ENCODE measurements at places on chromosomes 5 and 9. TPM values are rescaled to one million over a fixed set of nuclear protein-coding genes. Genes with fewer than 3 reads are reported as not detected.
A peak's percentile ranks its signal among the peaks of the same experiment; 100 is the strongest.

GRCh38 chr5:116176121-116176520 lies 91.3 kb downstream of the COMMD10 start:
- DNase-seq: no peak

The ST8SIA4 gene
- 4.9 TPM for total RNA-seq

GRCh38 chr9:130107234-130107861 lies 53.6 kb downstream of the GPR107 start:
- peak; percentile 89 for DNase-seq

GRCh38 chr5:101561018-101561417 lies 657.9 kb upstream of the ST8SIA4 start:
- no peak for DNase-seq

DNA sequence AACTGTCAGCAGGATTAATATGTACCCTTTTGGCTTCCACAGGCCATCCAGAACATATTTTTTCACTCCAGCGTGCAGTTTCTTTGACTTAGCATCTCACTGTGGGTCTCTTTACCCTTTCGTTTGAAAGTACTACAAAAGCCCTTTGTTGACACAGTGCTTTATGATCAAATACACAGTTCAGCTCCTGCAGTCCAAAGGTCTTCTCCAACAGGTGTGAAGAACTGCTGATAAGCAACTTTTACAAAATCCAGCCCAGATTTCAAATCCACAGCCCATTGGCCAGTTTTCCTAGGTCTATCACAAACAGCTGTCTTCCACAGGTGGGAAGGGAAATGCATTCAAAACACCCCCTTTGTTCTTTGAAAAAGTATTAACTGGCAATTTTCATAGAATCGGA lies 54.8 kb downstream of the MYO10 start:
- DNase-seq: no peak

The CXCL14 gene
- 11.7 TPM for total RNA-seq

The NEUROG1 gene
- total RNA-seq: not detected

- no peak for DNase-seq
Observed at GRCh38 chr5:17257705-17258273, 40.4 kb downstream of the BASP1 start.

DNA sequence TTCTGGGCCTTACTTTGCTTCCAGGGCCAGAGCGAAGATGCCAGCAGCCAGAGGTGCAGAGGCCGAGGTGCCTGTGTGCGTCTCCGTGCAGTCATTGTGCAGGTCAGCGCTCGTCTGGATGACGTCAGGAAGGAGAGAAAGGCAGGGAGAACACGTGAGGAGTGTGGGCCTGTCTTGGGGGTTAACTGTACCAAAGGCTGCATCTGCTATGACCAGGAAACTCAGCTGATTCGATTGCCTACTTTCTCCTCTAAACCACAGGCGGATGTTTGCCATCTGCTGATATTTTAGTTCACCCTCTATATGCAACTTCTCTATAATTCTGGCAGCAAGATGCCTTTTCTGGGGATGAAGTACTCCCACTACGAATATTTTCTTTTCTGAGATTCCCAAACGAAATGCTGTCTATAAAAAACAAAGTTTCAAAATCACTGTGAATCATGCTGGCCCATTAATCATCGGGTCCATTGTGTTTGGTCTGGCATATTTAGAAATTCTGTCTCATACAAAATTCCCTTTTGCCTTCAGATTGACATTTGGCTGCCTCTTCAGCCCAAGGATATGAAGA lies 24.8 kb downstream of the PCSK1 start:
- no peak for DNase-seq

- no peak for DNase-seq
Observed at GRCh38 chr9:26833792-26834191, 58.8 kb downstream of the CAAP1 start.

DNA sequence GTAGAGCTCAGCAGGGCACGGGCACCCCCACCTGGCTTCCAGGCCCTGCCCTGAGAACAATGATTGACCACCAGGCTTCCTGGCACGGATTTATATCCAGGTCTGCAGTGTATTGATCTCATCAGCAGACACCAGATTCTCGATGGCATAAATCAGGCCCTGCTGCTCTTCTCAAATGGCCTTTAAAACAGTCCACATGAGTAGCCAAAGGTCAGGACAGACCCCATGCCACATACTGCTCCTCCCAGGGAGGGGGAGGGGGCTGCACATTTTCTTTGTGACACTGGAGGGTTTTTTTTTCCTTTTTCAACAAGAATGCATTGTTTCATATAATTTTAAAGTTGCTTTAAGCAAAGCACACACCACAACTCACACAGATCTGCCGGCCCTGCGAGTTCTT lies 85.4 kb downstream of the SEMA4D start:
- no peak for DNase-seq

The FOXD4L3 gene
- total RNA-seq: not detected

GRCh38 chr5:71633255-71634155 lies 46.4 kb downstream of the MCCC2 start:
- no peak for DNase-seq

The MYMK gene
- not detected for total RNA-seq

DNA sequence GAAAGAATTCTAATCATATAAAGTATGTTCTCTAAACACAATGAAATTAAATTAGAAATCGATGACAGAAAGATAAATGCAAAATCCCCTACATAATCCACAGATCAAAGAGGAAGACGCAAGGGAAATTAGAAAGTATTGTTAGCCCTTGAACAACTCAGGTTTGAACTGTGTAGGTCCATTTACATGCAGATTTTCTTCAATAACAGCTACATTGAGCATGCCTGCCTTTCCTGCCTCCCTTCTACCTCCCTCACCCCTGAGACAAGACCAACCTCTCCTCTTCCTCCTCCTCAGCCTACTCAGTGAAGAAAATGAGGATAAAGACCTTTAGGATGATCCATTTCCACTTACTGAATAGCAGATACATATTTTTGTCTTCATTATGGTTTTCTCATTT lies 75.2 kb downstream of the PLPP1 start:
- no peak for DNase-seq

DNA sequence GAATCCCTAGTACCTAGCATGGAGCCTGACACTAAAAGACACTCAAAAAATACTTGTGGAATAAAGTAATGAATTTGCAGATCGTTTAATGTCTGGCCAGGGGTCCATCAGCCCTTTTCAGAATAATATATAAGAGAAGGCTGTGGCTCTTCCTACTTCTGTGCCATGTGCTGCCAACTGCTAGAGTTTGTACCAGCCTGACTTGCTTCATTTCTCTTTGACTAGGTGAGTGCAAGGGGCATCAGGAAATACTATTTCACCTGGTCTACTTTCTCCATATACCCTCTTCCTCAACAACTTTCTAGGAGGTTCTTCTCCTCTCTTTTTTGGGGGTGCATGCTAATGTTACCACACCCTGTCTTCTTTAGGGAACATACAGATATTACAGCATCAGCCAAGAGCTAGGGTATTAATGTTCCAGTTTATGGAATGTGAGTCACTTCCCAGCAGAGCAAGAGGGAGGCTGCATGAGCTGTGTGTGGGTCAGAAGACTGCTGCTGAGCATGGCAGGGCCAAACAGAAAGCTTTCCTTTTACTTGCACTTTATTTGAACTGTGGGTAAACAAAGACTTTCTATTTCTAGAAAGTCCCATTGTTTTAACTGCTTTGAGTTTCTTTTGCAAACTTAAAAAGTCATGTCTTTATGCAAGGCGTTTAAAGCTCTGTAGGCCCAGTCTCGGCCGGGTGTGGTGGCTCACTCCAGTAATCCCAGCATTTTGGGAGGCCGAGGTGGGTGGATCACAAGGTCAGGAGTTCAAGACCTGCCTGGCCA lies 158.9 kb downstream of the ADAMTSL1 start:
- DNase-seq: peak; percentile 32

GRCh38 chr9:121220996-121221663 lies 19.5 kb upstream of the RAB14 start:
- no peak for DNase-seq

DNA sequence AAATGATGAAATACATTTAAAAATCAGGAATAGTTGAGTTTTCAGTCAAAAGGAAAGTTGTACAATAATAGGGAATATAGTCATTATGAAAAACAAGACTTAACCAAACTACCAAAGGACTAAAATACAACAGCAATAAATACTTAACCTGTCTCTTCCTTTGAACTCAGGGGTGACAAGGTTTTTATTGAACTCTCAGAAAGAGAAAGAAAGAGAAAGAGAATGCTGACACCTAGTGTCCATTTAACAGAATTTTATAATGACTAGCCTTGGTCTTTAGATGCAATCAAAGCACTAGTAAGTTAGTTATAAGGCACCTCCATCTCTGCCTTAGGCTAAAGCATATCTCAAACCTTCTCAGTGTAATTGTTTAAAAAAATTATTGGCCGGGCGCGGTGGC lies 47.5 kb downstream of the UIMC1 start:
- DNase-seq: no peak

The POLR3G gene
- total RNA-seq: 1.2 TPM

The ARHGEF37 gene
- total RNA-seq: 17.3 TPM

DNA sequence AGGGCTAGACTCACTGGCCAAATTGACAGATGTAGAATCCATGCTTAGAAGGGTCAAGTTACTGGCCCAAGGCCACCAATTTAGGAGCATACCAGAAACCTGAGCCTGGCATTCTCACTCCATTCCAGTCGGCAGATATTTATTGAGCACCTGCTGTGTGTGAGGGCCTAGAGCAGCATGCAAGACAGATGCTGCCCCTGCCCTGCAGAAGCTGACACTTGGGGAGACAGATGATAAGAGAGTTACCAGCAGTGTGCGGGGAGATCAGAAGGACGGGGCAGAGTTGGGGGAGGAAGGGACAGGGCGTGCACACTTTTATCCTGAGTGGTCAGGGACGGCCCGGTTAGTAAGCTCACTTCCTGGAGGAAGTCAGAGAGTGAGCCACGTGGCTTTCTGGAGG lies 111.5 kb upstream of the RAPGEF1 start:
- DNase-seq: no peak

The OLFML2A gene
- total RNA-seq: 24.6 TPM

GRCh38 chr5:128135286-128135685 lies 51.7 kb downstream of the SLC12A2 start:
- DNase-seq: no peak

GRCh38 chr9:101495810-101496209 lies 37.8 kb upstream of the RNF20 start:
- no peak for DNase-seq

DNA sequence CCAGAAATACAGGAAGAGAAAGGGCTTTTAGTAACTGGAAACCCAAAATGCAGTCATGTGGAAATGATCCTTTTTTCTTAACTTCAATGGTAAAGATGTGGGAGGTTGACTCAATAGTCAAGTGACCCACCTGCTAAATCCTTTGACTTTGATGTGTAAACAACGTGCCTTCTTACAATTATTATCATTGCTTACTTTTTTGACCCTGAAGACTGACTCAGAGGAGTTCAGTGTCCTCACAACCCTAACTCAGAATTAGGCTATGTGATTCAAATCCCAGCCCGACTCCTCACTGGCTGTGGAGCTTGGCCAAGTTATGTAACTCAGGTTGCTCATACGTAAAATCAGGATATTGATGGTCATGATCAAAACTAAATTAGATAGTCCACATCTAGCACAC lies 27.9 kb downstream of the ANXA1 start:
- DNase-seq: no peak

DNA sequence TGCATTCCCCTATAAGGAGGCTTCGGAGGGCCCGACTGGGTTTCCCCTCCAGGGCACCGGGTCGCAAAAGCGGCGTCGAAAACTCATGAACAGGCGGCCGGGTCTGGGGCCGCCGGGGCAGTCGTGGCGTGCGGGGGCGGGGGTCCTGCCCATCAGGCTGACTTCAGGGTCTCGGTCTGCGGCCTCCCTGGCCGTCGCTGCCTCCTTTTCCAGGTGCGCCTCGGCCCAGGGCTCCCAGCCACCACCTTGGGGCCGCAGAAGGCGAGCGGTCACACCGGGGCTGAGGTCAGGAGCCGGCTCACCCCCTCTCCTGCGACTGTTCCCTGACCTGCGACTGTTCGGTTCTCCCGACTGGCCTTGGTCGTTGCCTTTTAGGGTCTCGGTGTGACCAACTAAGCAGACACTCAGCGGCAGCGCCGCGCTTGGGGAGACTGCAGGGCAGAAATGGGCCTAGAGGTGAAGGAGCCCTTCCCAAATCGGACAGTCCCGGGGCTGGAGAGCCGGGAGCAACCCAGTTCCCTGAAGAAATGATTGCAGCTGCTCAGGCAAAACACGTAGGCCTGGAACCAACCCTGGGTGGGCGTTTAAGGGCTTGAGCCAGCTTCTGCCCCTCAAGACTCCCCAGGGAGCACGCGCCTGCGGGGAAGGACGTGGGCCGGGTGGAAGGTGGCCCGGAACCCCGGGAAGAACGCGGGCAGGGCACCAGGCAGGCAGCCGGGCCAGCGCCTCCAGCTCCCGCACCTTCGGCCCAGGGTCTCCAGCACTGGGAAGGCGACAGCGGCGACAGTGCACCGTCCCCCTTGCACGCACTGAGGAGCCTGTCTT lies 11.2 kb downstream of the IRX2 start:
- no peak for DNase-seq

The MELK gene
- 0.10 TPM for total RNA-seq

GRCh38 chr5:77262697-77263096 lies 52.2 kb downstream of the PDE8B start:
- no peak for DNase-seq

- no peak for DNase-seq
Observed at GRCh38 chr9:34954225-34954624, 3.9 kb upstream of the PHF24 start.

DNA sequence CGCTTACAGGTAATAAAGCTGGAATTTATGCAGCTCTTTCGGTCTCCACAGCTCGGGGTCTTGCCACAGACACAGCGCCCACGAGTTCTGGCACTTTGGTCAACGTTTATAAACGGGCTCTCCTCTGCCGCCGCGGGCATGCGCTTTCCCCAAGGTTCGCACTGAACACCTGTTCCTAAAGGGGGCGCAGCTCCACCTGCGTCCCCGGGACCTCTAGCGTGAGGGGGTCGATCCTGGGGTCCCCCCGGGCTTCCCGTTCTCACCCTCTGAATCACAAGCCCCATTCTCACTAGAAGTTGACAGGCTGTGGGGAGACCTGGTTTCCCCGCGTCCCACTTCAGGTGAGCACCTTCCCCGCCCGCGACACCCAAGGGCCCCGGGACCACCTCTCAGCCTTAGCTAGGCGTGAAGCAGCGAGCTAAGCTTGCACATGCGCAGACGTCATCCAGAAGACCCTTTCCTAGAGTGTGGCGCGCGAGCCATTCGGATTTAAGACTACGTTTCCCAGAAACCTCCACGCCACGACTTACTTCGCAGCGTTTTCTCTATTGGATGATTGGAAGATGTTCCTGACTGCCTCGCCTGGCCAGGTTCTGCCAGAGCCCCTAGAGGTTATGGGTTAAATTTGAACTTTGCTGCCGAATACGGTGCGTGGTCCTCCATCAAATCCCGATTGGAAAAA lies 21.3 kb upstream of the ZNF782 start:
- DNase-seq: peak; percentile 62
